ENCODE measurements at places on chromosomes 13 and 19.
A peak's percentile ranks its signal among the peaks of the same experiment; 100 is the strongest.

- peak; percentile 67 for DNase-seq
These were observed 626.1 kb downstream of the DACH1 start for GRCh38 chr13:71240911-71241310.

- DNase-seq, result no peak
These were observed 787 bp downstream of the ZNF580 start for GRCh38 chr19:55641426-55642152.

- no peak for DNase-seq
These were observed at the start of gene HTR2A for GRCh38 chr13:46896341-46897137. HTR2A (minus strand) TSS chr13:46897053; CDS start chr13:46895906, 1,147 bp downstream.

- DNase-seq, result no peak
These were observed 8.9 kb downstream of the RASGRP4 start for GRCh38 chr19:38417146-38417543.

DNA sequence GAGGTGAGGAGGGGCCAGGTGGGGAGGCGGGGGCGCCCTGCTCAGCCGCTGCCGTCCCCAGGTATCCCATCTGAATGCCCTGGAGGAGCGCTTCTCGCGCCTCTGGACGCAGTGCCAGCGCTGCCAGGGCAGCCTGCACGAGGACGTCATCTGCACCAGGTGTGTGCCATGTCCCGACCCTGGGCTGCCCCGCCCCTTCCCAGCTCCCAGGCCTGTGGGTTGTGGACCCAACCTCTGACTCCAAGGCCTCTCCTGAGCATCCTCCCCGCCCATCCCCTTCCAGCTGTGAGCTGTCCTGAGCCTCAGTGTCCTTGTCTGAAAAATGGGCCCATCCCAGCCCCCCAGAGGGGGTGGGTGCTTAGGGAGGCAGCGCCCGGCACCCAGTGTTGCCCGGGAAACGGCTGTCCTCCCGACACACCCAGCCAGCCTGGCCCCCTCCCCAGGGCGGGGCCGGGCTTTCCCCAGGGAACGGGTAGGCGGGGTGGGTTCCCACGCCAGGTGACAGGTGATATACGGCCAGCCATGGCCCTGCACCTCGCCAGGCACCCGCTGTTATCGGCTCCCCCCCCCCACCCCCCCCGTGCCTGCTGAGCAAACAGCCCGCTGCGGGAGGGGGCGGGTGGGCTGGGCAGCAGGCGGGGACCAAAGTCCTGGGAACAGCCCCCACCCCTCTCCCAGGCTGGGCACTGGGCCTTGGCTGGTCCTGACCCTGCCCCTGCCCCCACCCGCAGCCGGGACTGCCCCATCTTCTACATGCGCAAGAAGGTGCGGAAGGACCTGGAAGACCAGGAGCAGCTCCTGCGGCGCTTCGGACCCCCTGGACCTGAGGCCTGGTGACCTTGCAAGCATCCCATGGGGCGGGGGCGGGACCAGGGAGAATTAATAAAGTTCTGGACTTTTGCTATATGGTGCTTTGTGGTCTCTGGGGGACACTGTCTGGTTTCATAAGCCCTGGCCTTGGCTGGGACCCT lies 1.3 kb upstream of the SPIB start:
- DNase-seq, result no peak

DNA sequence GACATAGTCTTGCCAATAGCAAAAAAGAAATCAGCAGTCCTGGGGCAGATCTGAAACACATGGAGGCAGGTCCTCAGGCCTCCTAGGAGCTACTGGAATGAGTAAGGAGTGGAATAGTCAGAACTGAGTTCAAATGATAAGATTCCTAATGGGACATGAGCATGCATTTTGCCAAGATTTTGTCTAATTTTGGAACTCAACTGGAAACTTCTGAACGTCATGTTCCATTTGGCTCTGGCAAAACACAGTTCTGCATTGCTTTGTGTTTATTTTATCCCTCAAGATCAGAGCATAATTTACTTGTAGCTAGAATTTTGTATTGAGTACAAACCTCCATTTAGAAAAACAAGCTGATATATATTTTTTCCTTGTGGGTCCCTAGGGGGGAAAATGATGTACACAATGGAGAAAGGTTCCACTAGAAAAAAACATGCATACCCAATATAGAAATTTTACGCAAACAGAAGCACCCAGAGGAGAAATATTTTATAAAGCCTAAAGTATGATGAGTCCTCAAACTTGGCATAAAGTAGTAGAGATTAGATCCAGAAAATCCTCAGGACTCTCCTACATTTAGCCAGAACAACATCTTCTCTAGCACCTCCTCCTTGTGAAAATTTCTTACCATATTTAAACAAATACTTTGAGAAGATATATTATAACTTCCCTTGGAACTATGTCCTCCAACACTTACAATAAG lies 149.0 kb upstream of the SERP2 start:
- DNase-seq, result no peak

- peak; percentile 13 for DNase-seq
These were observed 26.1 kb downstream of the ZMYM2 start for GRCh38 chr13:19984430-19985218.

DNA sequence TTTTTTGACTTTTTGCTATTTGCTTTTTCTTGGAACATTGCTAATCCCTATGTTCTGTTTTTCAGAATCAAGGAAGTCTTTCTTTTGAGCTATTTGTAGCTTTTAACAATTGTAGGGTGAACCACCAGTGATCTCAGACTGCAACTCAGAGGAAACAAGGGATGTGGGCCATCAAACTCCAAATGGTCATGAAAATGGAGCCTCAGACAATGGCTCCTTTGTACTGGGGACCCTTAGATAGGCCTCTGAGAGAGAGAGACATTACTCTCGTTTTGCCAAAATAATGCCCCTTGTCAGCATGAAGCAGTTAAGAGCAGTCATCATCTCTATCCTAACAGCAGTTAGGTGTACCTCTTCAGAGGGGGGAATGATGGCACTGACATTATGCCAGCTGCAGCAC lies 56.4 kb upstream of the GJB6 start:
- no peak for DNase-seq

DNA sequence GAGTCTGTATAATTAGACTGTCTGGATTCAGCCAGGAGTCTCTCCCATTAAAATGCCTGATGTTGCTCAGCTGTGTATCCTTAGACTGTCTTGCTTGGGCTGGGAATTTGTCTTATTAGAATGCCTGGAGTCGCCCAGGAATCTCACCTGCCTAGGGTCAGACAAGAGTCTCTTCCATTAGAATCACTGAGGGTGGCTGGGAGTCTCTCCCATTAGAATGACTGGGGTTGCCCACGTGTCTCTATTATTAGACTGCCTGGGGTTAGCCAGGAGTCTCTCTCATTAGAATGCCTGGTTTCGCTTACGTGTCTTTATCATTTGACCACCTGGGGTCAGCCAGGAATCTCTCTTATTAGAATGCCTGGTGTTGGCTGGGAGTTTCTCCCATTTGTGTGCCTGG lies 1450.0 kb downstream of the UQCRFS1 start:
- DNase-seq, result no peak

DNA sequence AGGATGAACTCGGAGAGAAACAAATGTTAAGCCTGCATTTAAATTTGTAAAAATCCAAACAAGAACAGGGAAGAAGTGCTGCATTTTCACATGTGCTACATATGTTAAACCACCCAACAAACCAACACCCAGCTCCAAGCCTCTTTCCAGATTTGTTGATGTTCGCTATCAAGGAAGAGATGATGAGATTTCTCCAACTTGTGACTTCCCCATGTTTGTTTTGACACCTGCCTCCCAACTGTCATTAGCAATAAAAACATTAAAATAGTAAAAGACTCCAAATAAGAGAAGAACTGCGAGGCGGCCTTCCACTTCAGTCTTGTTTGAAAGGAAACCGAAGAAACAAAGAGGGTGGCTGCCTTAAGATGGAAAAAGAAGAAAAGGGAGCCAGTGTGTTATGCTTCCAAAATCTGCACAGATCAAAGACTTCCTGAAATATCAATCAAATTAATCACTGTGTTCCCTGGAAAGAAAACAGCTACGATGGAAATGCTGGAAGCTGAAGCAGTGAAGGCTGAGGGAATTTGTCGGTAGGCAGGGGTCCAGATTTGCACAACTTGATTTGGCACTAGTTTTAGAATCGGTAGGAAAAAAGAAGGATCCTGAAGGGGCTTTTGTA lies 14.0 kb upstream of the GGACT start:
- DNase-seq, result no peak

GRCh38 chr19:2577722-2578335 lies 101.9 kb downstream of the GADD45B start:
- DNase-seq, result no peak

GRCh38 chr13:21243045-21243897 lies 66.8 kb downstream of the MRPL57 start:
- DNase-seq, result no peak

DNA sequence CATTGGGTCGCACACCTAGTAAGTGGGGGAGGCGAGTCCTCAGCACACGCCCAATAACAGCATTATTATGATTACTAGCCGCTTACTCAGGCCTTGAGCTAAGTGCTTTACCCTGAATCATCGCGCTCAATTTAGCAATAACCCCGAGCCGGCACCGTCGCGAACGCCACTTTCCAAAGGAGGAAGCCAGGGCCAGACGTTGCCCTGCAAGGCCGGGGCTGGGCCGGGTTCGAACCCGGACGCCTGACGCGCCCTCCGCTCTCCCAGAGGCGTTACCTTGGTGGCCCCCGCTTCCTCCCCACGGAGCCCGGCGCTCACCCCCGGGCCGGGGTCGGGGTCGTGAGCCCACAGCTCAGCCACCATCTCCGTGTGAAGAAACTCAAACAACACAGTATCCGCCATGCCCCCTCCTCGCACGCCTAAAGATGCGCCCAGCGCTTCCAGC lies at the start of gene TRAPPC6A:
Gene TRAPPC6A, minus strand, starts transcription at position 421 of the 445 bp plus-strand sequence. Its CDS starts 19 bp downstream, at position 402.
- DNase-seq, result no peak

- no peak for DNase-seq
These were observed 10.4 kb upstream of the TBC1D4 start for GRCh38 chr13:75492389-75492788.

DNA sequence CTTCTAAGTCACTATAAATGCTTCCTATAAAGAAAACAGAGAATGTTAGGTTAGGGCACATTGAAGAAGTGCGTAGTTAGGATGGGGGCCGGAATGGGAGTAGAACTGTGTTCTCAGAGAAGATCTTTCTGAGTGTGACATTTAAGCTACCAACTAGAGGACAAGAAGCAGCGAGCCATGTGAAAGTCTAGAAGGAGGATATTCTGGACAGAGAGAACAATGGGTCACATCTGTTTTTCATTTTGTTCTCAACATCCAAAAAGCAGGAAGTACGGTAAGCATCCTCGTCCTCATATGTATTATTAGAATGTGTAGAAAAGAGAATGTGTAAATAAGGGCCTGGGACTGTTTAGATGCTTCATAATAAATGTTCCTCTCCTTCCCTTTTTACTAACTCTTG lies 44.5 kb upstream of the PARP4 start:
- DNase-seq, result no peak

- no peak for DNase-seq
These were observed 4.5 kb downstream of the ADGRE1 start for GRCh38 chr19:6891761-6892385.

DNA sequence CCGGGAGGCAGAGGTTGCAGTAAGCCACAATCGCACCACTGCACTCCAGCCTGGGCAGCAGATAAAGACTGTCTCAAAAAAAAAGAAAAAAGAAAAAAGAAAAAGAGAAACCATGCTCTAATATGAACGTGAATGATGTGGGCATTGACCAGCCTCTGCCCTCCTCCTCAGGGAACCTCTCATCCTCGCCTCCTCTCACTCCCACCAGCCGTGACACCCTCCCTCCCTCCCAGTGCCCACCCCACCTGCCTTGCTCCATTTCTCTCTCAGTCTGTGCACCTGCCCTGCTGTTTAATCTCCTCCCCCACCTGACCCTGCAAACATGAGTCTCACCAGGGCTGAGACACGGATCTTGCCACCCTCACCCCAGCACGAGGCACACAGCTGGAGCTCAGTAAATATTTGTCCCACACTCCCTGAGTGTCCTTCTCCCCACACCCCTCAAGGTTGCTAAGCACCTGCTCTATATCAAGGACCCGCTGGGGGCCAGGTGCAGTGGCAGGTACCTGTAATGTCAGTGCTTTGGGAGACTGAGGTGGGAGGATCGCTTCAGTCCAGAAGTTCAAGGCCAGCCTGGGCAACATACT lies 7.5 kb upstream of the BCAT2 start:
- DNase-seq, result no peak

DNA sequence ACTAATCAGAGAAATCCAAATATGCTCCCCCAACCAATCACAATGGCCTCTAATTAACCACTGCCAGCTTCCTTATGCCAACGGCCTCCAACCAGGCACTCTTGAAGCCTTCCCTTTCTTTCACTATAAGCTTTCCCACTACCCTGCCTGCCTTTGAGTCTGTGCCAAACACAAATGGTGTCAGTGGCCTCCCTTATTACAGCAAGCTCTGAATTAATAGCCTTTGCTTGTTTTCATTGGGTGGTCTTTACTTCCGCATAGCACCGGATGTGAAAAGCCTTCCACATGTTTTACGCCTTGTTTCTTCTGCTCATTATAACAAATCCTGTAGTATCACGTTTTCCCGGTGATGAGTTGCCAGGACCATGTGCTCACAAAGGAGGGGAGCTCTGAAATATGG lies 1.4 kb upstream of the EDDM13 start:
- DNase-seq, result no peak

DNA sequence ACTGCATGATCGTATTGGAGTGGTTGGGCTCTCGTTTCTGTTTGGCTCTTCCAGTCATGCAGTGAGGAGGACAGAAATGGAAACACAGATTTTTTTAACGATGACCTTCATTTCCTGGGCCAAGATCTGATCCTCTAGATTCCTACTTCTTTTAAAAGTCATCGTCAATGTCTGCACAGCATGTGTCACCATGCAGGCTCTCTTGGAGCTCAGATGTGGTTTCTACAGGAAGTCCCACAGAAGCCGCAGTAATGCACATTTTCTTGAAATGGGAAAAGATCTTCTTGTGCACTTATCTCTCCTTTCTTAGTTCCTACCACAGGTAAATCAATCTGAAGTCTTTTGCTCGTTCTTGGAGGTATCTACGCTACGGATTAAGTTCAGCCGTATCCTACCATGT lies 626.9 kb downstream of the EFNB2 start:
- DNase-seq, result no peak

DNA sequence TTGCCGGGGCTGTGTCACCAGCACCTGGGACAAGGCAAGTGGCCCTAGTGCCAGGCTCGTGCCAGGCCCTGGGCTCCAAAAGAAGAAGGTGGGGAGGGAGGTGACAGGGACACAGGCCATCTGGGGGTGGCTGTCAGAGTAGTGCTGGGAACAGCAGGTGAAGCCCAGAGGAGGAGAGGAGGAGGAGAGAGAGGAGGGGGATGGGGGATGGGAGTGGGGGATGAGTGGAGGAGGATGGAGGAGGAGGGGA lies 18.7 kb downstream of the LSM4 start:
- no peak for DNase-seq

All from HEK293T (cell line).